Thyroid gland (tissue), 4 donors: ENCODE measurements at places on chromosomes 6 and 20.

- no peak overlapping the region for H3K4me3 ChIP-seq
- peak; percentile 77 for DNase-seq
- no peak overlapping the region for H3K27ac ChIP-seq
- H3K4me1 ChIP-seq: no peaks in the 10 kb centered on the region
- no peaks in the 10 kb centered on the region for H3K27me3 ChIP-seq
Measured at GRCh38 chr20:39081255-39081654, 119.1 kb downstream of the DHX35 start.

GRCh38 chr6:169725125-169726048 lies 1.1 kb upstream of the PHF10 start:
- H3K27me3 ChIP-seq: no peaks in the 10 kb centered on the region
- peak; percentile 35 for DNase-seq

DNA sequence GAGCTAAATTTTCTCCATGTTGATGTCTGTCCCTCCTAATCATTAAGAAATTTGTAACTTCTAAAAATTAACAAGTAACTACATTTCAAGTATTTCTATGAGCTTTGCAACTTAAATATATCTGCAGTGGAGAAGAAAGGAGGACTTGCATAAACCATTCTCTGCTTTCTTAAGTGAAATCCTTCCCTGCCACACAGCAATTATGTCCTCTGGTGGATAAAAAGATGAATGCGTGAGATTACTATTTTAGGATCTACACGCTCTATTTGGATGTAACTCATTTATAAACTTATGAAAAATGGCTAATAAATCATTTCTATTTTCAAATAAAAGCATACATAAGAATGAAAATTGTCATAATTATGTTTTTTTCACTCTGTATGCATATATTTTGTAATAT lies 338.0 kb upstream of the PTCHD4 start:
- no peak overlapping the region for H3K27ac ChIP-seq
- no peak for DNase-seq
- no peaks in the 10 kb centered on the region for H3K27me3 ChIP-seq
- H3K4me3 ChIP-seq: no peak overlapping the region
- H3K4me1 ChIP-seq: no peaks in the 10 kb centered on the region

GRCh38 chr6:35469751-35470662 lies 1.8 kb downstream of the RPL10A start:
- peak; percentile 36 for DNase-seq
- H3K4me1 ChIP-seq: peaks cover 18% of the 10 kb centered on the region
- peaks cover 17% of the 10 kb centered on the region for H3K36me3 ChIP-seq
- H3K4me3 ChIP-seq: peak overlapping the region; percentile 76
- peak overlapping the region; percentile 93 for H3K27ac ChIP-seq

GRCh38 chr6:137443901-137444300 lies 50.3 kb downstream of the OLIG3 start:
- H3K36me3 ChIP-seq: no peaks in the 10 kb centered on the region
- H3K27ac ChIP-seq: no peak overlapping the region
- H3K4me1 ChIP-seq: no peaks in the 10 kb centered on the region
- DNase-seq: no peak
